CD4-positive, alpha-beta T cell treated with Interleukin-4 for 4 hours (primary cell): ENCODE measurements at places on chromosomes 5 and 9.

- no peak for DNase-seq
These were observed 815 bp downstream of the ANXA6 start for GRCh38 chr5:151156507-151157420.

- DNase-seq = no peak
These were observed 68.5 kb upstream of the MYO10 start for GRCh38 chr5:17004441-17005106.

GRCh38 chr5:139378101-139378825 is 4.8 kb downstream of the SLC23A1 start:
- no peak for DNase-seq

DNA sequence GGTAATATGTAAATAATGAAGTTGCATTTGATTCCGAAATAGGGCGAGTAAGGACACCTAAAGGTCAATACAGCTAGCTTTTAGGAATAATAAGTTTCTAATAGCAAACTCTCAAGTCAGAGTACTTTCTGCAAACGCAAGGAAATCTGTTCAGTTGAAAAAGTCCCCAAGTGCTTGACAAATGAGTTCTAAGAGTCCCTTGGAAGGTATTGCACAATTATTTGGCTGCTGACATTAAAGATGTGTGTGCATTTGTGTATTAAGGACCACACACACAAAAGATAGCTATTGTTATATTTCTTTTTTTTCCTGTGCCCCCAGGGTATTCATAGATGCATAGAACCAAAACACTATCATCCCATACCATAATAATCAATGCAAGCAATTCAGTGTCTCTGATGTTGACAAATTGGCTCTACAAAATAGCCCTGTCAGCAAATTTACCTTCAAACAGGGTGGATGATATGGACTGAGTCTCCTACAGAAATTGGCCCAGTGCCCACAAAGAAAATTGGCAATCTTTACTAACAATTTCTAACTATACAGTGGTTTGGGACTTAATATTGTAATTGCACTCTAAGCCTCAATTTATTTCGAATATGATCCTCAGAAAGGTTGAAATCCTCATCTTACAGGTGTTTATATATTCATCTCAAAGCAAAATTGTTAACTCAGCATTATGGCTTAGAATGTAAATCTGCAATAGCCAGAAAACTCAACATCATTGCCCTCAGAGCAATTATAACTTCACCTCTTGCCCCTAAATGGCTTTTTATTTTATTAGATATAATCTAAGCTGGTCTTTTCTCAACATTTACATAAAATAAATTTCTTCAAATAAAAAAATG is 827.2 kb downstream of the MAT2B start:
- no peak for DNase-seq

DNA sequence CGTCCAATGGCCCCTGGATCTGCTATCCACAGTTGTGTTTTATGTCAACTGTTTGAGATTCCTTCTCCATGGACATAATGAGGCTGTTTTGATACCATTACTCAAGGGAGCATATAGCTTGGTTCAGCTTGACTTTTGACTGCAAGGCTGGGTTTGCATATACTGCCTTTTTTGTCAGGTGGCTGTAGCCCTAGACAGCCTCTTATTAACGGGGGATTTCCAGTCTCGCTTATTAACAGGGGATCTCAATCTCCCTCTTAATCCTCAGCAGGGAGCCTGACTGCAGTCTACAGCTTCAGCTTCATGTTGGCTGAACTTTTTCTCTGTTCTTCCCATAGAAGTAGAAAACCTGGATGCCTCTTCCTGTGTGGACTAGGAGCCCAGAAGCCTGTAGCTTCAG is 73.7 kb upstream of the TNC start:
- no peak for DNase-seq

DNA sequence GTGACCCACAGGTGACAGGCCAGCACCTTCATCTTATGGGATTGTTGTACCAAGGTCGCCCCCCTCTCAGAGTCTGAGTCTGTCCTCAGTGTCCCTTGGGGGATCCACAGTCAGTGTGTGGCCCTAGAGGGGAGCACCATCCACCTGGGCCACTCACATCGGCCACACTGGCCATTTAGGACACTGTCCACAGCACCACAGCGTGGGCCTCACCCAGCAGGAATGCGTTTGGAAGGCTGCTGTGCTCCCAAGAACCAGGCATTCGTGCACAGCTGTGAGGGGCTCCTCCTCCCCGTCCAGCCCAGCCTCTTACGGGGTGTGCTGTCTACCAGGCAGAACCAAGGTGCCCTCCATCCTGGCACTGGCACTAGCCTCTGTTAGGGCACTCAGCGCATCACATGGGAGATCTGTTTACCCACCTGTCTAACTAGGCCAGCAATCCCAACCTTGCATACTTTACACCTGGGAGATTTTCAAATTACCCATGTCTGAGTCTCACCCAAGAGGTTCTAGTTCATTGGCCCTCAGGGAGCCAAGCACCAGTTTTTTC is 24.5 kb upstream of the UBE2QL1 start:
- no peak for DNase-seq

GRCh38 chr9:8694983-8695588 is 895.5 kb upstream of the DMAC1 start:
- DNase-seq = no peak

DNA sequence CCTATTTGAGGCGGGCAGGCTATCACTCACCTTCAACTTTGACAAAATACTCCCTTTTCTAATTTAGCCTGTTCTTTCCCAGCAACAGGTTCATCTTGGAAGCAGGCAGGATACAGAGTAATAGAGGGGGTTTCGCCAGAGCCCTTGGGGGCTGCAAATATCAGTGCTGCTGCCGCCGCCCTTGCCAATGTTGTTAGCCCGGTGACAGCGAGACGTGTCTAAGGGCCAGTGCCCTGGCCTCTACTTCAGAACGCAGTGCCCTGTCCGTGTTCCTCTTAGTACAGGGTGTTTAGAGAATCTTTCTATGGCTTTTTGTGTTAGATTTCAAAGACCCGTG is 703 bp downstream of the FAM120AOS start:
- DNase-seq = no peak
